ENCODE measurements at places on chromosomes 5 and 9. TPM values are rescaled to one million over a fixed set of nuclear protein-coding genes. Genes with fewer than 3 reads are reported as not detected.

Gene GRXCR2
- not detected for total RNA-seq

Gene ARSI
- 18.9 TPM for total RNA-seq

Gene CDKN2B
- total RNA-seq: 2.2 TPM

Gene CAVIN4
- 392 TPM for total RNA-seq

Gene C1QTNF2
- total RNA-seq: 27.8 TPM

Gene RANBP3L
- total RNA-seq: 8.4 TPM

Gene CARTPT
- not detected for total RNA-seq

Gene PCDHA9
- 0.10 TPM for total RNA-seq

Gene IDNK
- 3.7 TPM for total RNA-seq

Gene PCDHB3
- total RNA-seq: 3.7 TPM

Gene KIF24
- 4.9 TPM for total RNA-seq

Gene ZNF883
- 3.8 TPM for total RNA-seq
